ENCODE measurements at places on chromosomes 4 and X. TPM values are rescaled to one million over a fixed set of nuclear protein-coding genes. Genes with fewer than 3 reads are reported as not detected.

- H3K4me3 ChIP-seq = no peak overlapping the region
- H3K27me3 ChIP-seq = no peaks in the 10 kb centered on the region
- DNase-seq = no peak
- H3K36me3 ChIP-seq = no peaks in the 10 kb centered on the region
Observed at GRCh38 chr4:92825256-92825655, 521.5 kb downstream of the GRID2 start.

The TMPRSS11F gene
- 11.3 TPM for total RNA-seq

The GAGE12E gene
- total RNA-seq = not detected

GRCh38 chr4:103934178-103934789 is 214.5 kb upstream of the TACR3 start:
- no peaks in the 10 kb centered on the region for H3K36me3 ChIP-seq
- no peak overlapping the region for H3K27ac ChIP-seq
- no peak for DNase-seq
- no peaks in the 10 kb centered on the region for H3K27me3 ChIP-seq

GRCh38 chr4:156596706-156597329 is 374.8 kb downstream of the PDGFC start:
- H3K36me3 ChIP-seq = no peaks in the 10 kb centered on the region
- DNase-seq = no peak
- no peak overlapping the region for H3K27ac ChIP-seq

The PLP1 gene
- total RNA-seq = 11.2 TPM

GRCh38 chr4:15963001-15963451 is at the start of gene FGFBP2:
Gene FGFBP2 (minus strand): TSS chr4:15963175. CDS start chr4:15963129, 46 bp downstream.
- H3K4me1 ChIP-seq = peaks cover 9% of the 10 kb centered on the region
- no peaks in the 10 kb centered on the region for H3K27me3 ChIP-seq
- H3K27ac ChIP-seq = no peak within 1 kb of the TSS
- H3K4me3 ChIP-seq = no peak within 1 kb of the TSS
- no peaks in the 10 kb centered on the region for H3K36me3 ChIP-seq

The BTC gene
- total RNA-seq = 21.2 TPM

The ARSJ gene
- total RNA-seq = 1.6 TPM

The PAGE2 gene
- not detected for total RNA-seq

The SLC4A4 gene
- total RNA-seq = not detected

GRCh38 chr4:153798420-153798819 is 9.5 kb upstream of the SFRP2 start:
- no peak for DNase-seq
- no peak overlapping the region for H3K4me3 ChIP-seq
- no peaks in the 10 kb centered on the region for H3K36me3 ChIP-seq
- no peak overlapping the region for H3K27ac ChIP-seq
